ENCODE measurements at places on chromosomes 5 and 9.

- no peak for DNase-seq
Observed at GRCh38 chr5:15904899-15905830, 274.4 kb downstream of the MARCHF11 start.

DNA sequence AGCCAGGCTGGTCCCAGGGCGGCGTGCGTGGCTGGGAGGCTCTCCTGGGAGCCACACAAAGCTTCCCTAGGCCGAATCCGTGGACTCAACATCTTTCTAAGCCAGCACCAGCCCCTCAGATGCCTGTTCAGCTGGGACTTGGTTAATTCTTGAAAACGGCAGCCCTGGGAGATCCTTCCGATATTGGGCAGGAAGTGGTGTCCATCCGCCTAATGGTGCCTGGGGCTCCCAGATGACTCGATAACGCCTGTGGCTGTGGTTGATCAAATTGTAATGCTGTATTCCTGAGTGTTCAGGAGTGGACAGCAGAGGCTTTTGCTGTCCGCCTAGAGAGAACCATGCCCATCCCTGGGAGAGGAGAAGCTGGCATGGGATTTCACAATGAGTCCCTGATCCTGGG, 14.1 kb downstream of the KCNT1 start:
- no peak for DNase-seq

GRCh38 chr9:75389101-75389500, 300.8 kb downstream of the OSTF1 start:
- DNase-seq = no peak

DNA sequence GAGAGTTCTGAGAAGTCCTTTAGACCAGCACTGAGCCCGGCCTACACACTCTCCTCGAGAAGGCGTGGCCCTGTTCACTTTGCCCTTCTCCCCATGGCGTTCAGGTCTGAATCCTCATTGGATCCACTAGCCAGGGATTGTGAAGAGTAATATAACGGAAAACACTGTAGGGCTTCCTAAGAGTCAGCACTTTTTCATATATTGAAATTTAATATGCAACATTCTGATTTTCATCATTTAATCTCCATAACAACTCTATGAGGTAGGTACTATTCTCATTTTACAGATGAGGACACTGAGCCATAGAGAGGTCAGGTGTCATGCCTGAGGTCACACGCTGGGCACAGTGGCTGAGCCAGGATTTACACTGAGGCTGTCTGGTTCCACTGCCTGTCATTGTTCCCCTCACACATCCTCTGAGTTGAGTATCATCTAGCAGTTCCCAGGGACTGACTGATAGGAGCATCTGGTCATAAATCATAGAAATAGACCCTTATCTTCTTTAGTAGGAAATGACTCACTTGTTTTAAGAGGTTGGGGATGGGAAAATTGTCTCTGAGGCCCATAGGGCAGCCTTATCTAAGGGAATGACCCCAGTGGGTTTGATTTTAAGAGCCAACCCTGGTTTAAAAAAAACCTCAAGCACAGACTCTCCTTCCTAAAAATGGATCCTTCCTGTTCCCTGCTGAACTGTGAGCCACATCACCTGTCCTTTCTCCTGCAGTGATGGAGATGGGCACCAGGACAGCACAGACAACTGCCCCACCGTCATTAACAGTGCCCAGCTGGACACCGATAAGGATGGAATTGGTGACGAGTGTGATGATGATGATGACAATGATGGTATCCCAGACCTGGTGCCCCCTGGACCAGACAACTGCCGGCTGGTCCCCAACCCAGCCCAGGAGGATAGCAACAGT, 41.2 kb downstream of the THBS4 start:
- DNase-seq = no peak

GRCh38 chr5:172442592-172442991, 11.7 kb downstream of the SH3PXD2B start:
- DNase-seq = no peak

DNA sequence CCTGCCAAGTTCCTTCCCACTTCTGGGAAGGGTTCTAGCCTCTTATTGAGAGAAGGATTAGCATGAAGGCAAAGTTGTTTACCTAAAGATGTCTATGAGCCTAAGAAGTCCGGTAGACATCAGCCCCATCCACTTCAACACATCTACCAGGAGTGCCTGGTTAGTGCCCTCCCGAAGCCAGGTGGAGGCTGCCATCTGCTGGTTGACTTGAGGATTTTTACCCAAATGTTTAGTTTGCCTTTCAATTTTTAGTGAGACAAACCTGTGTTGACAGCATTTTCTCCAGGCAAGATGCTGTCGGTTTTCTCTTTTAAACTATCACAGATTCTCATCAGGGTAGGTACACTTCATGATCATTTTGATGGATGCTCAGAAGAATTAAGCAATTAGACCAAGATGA, 83.6 kb upstream of the TNFSF8 start:
- peak; percentile 58 for DNase-seq

GRCh38 chr5:62727861-62728260, 149.2 kb downstream of the LRRC70 start:
- no peak for DNase-seq

- DNase-seq = no peak
Observed at GRCh38 chr5:157248821-157249470, 17.0 kb upstream of the CYFIP2 start.

DNA sequence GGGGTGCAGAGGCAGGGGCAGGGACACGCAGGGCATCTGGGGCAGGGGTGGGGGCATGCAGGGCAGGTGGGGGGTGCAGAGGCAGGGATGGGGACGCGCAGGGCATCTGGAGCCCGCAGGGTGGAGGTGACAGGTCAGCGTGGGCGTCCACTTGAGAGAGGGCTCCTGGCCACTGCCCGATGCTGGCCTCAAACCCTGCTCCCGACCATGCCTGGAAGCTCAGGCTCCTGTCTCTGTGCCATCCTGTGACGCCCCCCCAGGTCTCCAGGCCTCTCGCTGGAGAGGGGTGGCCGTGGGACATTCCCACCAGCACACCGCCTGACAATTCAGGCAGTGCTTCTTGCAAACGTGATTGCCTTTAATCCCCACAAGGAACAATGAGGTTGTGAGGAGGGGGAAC, 33.0 kb downstream of the ZDHHC11B start:
- DNase-seq = no peak

- DNase-seq = no peak
Observed at GRCh38 chr9:116589392-116590354, 97.4 kb upstream of the TRIM32 start.
